ENCODE measurements at places on chromosomes 3 and 15.

- DNase-seq = no peak
Observed at GRCh38 chr3:70646635-70647034, 334.2 kb upstream of the MDFIC2 start.

DNA sequence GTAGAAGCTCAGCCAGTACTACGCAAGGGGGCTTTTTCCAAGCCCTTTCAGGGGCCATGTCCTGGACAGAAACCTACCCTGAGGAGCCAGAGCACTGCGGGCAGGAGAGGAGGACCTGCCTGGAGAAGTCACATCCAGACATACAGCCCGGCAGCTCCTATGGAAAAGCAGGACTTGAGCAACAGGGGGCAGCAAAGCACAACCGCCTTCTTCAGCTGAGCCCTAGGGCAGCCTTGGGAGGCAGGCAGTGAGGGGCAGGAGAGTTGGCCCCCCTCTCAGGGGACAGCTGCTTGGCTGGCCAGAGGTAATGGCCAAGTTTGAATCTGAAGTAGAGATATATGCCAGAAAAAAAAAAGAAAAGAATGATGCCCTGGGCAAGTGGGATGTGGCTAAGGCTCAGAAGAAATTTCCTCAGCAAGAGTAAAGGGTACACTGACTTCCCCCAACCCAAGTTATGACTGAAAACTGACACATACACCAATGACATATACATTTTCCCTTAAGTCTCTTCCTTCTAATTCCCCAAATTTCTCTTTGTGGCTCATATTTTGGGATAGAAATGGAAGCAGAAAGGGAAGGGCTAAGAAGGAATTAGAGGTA, 56.9 kb downstream of the CYP19A1 start:
- peak; percentile 28 for DNase-seq

- DNase-seq = no peak
Observed at GRCh38 chr15:49830391-49830790, 209.5 kb downstream of the DTWD1 start.

- peak; percentile 69 for DNase-seq
Observed at GRCh38 chr15:75200765-75201615, 692 bp upstream of the C15orf39 start.

- DNase-seq = no peak
Observed at GRCh38 chr3:18847583-18848197, 300.6 kb upstream of the KCNH8 start.

GRCh38 chr3:144185276-144185675, 213.7 kb downstream of the DIPK2A start:
- DNase-seq = no peak

DNA sequence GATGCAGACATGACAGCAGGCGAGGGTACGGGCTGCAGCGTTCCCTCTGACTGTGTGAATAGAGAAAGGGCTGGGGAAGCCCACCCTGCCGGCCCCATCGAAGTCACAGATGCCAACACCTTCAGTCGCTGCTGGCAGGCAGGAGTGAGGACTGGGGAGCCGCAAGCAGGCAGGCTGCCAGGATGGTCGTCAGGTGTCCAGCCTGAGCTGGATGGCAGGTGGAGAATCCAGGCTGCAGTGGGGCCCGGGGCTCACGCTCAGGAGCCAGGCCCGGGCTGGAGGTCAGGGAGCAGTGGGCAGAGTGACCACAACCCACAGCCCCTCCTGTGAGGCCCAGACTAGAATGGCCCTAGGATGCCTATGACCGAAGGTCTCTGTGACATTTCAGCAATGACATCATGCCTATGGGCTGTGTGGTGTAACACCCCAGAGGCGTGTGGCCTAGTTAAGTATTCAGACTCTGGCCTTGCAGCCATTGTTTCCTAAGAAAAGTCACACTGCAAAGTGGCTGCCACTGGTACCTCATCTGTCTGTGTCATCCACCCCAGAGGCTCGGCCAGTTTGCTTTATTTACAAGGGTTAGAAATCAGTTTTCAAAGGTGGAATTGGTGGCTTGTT, 15.7 kb downstream of the PRR23E start:
- DNase-seq = no peak

DNA sequence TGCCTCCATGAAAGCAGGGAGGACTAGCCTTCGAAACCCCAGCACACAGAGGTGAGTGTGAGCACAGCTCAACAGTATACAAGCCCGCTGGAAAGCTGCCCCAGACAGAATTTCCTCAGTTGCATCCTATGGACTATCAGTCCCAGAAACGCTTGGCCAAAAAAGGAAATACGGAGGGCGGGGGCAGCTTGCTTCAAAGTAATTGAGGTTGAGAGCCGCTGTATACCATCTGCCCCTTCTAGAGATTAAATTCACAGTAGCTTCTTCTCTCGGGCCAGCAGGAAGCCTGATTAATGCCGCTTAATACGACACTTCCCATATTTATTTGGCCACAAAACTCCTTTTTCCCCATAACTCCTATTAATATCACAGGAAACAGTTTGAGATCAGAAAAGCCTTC, 88.7 kb downstream of the LIPC start:
- DNase-seq = no peak

DNA sequence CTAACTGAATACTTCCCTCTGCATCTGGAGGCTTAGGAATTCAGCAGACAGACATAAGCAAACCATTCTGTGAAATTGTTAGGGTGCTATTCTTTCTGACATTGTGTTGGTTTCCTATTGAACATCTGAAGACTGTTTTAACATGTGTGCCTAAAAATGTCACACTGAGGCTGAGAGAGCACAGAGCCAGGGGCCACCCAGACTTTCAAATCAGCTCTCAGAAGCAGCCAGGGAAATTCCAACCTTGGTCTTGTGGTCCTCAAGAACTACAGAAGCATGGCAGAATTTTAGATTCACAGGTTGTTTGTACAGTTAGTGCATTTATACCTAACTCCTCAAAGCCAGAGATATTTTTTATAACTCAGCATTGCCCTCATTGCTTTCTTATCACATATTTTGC, 929.2 kb upstream of the CFAP20DC start:
- DNase-seq = peak; percentile 54

DNA sequence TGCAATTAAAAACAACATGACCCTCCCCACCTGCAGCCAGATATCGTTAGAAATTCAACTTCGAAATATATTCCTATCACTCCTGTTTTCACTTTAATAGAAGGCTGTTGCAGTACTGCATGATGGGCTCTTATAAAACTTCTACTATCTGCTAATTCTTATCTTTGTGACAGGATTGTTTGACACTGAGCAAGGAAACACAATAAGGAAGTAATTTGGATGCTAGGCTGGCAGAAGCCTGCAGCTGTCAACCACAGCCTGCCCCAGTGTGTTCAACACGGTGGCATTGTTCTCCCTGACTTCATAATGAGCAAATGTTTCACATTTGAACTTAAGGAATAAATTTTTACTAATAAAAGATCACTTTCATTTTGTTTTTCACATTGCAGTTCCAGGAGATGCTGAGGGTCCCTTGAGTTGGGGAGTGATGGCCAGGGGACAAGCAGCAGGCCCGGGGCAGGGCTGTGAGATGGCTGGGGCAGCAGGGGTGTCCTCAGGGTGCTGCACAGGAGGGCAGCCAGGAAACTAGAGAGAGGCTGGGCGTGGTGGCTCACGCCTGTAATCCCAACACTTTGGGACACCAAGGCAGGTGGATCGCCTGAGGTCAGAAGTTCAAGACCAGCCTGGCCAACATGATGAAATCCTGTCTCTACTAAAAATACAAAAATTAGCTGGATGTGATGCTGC, 64.8 kb upstream of the SEC61A1 start:
- DNase-seq = no peak

DNA sequence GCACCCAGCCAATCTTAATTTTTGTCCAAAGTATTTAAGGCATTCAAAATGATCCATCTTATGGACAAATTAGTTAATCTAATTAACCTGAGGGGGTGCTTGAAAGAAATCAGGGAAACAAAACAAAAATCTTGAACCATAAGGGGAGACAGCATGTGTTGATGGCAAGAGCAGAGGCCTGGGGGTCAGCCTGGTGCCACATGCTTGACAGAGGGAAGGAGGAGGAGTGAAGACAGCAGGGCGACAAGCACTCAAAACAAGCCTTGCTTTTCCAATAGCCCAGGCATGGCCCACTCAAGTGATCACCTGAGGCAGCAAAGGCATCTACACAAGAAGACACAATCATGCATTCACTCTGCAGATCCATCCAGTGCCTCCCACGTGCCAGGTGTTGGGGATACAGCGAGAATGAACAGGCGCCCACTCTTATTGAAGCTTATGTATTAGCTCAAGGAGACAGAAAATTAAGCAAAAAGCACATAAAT, 25.0 kb upstream of the MGLL start:
- no peak for DNase-seq

GRCh38 chr3:147977001-147977400, 567.8 kb downstream of the ZIC1 start:
- DNase-seq = no peak

- no peak for DNase-seq
Observed at GRCh38 chr15:48939648-48940047, 24.1 kb downstream of the SHC4 start.

DNA sequence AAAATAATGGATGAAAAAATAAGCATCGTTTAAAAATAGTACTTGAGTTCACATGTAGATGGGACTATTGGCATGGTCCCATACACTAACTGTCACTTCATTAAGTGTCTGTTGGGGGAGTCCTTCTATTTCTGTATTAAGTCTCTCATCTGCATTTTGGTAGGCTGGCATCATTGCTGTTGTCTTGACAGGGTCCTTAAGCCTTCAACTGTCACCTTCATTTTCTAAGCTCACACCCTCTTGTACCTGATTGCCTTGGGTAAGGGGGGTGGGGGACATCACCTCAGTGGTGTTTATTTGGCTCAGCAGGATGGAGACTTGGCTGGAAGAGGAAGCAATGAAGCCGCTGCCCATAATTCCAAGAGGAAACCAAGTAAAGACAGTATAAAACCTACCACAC, 202.0 kb upstream of the VEPH1 start:
- DNase-seq = no peak

GRCh38 chr3:15942936-15943335, 145.2 kb upstream of the ANKRD28 start:
- no peak for DNase-seq

GRCh38 chr3:55144015-55144673, 216.3 kb upstream of the LRTM1 start:
- DNase-seq = no peak

DNA sequence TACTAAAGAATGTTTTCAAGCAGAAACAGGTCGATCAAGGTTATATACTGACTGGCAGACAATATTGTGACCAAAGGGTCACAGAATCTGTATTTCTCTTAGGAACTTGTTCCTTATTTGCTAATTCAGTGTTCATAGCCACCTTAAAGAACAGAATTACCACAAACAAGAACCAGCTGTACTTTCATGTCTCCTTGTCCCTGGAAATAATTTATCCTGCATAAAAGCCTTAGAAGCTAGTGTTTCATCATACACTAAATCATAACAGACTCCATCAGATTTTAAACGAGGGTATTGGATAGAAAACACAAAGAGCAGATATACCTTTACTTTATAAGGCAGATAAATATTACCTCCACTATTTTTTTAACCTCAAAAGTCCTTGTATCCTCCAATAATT, 6.4 kb downstream of the DNAJC19 start:
- DNase-seq = no peak

DNA sequence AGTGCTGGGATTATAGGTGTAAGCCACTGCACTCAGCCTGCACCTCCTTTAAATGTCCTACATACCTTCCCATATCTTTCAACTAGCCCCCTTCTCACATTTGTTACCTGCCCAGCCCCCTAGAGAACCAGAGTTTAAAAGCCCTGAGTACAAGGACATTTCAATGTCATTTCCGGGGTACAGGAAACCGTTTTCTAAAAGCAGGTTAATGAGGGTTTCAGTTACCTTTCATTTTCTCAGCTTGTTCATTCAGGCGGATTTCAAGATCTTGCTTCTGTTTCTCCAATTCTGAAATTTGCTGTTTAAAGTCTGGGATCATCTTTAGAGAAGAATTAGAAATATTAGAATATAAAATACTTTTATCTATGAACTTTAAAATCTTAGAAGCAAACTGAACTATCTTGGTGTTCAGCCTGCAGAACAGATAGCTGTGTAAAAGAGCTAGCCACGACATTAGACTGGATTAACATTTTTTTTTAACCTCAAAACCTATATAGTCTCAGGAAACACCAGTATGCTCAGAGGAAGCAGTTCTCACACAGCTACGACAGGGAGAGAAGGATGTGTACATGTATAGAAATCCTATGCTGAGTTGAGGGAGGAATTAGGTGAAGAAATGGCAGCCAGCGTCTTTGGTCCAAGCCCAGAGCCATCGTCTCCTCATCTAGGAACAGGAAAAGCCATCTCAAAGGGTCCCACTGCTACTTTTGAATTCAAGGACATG, 29.9 kb upstream of the GNB5 start:
- DNase-seq = no peak

GRCh38 chr3:190624282-190624681, 110.4 kb downstream of the IL1RAP start:
- DNase-seq = no peak

DNA sequence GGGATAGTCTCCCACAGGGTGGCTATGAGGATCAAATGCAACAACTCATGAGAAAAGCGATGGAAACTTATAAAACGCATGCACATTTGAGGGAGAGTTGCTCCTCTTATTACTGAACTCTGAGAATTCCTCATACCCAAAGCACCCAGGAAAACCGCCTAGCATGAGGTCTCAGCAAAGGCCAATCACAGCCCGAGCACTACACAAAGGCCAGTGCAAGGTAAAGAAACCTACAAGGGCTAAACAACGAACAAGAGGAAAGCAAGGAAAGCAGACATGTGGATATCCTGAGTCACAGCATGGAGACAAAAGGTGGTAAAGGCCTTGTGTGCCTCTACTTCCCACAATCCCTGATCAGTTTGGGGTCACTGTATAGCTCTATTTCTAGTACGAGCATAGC, 7.1 kb downstream of the RAB43 start:
- no peak for DNase-seq

GRCh38 chr15:27495963-27496459, 525.0 kb downstream of the GABRG3 start:
- no peak for DNase-seq

DNA sequence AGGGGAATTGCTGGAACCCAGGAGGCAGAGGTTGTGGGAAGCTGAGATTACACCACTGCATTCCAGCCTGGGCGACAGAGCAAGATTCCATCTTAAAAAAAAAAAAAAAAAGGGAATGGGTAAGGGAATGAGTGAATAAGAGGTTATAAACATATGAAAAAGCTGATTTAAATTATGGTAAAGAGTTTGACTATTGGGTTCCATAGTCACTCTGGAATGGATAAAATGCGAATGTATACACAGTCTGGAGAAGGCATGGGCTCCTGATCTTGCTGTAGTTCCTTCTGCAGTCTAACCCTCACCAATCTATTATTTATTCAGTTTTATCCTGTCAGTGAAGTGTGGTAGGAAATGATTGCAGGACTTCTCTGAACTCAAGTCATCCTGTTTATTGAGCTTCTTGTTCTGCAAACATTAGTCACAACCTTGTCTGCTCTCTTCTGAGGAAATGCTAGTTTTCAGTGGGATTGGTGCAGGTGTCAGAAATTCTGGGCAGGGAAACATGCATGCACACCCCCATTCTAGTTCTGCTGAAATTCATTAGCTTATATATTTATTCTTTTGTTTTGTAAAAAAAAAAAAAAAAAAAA, 190.9 kb upstream of the CFAP20DC start:
- DNase-seq = no peak

GRCh38 chr15:68623301-68623892, 44.6 kb downstream of the CORO2B start:
- DNase-seq = no peak

- no peak for DNase-seq
Observed at GRCh38 chr3:25856902-25857518, 67.1 kb downstream of the OXSM start.

Measured in stimulated activated CD4-positive, alpha-beta T cell treated with anti-CD3 and anti-CD28 coated beads, Interleukin-15, amount 100 ng/mL, for 24 hours (primary cell).